ENCODE measurements at places on chromosomes 13 and 19. TPM values are rescaled to one million over a fixed set of nuclear protein-coding genes. Genes with fewer than 3 reads are reported as not detected.

GRCh38 chr13:49443357-49443703 lies 534 bp downstream of the CAB39L start:
- DNase-seq, result no peak

DNA sequence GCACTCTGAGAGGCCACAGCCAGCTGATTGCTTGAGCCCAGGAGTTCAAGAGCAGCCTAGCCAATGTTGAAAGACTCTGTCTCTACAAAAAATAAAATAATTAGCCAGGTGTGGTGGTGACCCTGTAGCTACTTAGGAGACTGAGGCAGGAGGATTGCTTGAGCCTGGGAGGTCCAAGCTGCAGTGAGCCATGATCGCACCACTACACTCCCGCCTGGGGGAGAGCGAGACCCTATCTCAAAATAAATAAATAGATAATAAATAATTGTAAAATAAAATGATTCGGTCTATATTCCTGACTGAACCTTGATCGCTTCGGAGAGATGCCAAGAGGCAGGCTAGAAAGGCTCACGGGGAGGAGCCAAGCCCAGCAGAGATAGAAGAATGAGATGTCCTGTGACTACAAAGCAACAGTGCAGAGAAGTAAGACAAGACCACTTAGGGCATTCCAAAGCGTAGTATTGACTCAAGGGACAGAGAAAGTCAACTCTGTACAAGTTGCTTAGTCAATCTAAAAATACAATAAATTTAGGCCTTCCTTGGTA lies 12.8 kb downstream of the SHISA2 start:
- DNase-seq, result no peak

CD33 gene
- polyA plus RNA-seq, result 2.5 TPM

DNA sequence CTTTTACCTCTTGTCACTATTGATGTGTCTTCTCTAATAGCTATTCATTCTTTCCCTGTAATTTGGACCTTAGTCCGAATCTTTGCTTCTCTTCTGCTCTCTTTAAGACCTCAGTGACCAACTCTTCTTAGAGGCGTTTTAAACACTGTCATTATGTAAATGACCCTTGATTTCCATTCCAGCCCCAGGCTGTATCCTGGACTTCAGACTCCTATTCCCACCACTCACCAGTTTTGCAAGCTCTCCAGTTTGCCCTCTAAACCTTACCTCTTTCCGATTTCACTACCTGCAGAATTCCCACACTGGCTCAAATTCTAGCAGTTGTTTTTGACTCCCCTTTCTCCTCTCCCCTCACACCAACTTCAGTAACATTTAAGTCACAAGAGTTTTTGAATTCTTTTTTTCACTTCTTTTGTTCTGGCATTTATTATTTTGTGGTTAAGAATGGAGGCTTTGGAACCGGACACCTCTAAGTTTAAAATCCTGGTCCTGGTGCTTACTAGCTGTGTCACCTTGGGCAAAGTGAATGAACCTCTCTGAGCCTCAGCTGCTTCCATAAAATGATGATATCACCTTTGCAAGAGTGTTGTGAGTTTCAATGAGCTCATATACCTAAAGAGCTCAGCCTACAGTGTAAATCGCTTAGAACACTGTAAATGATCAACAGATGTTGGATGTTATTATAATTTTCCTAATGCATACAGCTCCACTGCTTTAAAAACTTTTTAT lies 13.6 kb upstream of the HMGB1 start:
- no peak for DNase-seq

GRCh38 chr19:28475525-28475924 lies 737.4 kb downstream of the UQCRFS1 start:
- no peak for DNase-seq

Measured in right lung (tissue), 10 donors.